ENCODE measurements at places on chromosomes 2 and 18.

DNA sequence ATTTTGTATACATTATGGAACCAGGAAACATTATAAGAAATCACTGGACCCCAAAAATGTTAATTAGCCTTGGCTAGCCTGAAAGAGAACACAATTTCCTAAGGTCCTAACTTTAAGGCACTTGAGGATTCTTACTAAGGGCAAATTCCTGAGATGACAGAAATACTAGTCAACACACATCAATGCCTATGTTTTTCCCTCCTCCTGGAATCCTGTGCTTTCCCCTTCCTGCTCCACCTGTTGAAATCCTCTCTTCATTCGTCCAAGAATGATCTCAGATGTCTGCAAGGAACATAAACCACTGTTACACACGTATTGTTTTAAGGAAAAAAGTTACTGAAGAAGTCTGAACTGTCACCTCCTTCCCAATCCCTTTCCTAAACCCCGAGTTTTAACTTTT is 21.2 kb upstream of the DARS1 start:
- DNase-seq: no peak

DNA sequence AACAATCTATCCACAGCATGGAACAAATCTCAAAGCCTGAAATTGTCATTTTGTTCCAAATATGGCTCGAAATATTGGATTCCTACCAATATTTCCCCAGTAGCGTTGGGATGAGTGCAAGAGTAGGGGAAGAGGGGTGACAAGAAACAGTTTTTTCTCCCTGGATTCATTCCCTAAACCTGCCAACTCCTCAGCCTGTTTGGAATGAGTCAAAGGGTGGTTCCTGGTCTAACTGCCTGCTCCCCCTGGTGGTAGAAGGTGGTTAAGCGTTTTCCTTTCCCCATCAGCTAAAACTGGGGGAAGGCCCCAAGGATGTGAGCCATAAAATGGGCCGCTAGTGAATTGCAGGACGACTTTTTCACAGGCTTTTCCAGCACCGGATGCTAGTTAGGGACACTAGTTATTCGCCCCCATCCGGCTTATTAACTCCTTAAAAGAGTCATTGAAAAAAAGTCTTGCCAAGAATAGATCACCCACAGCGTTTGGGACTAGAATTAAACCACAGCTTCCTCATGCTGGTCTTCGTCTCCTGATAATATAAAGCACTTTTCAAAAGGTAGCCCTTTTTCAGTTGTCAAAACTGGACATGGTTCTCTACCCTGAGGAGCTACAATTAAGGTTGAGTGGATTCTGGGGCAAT is 72.5 kb downstream of the DHRS9 start:
- peak; percentile 54 for DNase-seq

DNA sequence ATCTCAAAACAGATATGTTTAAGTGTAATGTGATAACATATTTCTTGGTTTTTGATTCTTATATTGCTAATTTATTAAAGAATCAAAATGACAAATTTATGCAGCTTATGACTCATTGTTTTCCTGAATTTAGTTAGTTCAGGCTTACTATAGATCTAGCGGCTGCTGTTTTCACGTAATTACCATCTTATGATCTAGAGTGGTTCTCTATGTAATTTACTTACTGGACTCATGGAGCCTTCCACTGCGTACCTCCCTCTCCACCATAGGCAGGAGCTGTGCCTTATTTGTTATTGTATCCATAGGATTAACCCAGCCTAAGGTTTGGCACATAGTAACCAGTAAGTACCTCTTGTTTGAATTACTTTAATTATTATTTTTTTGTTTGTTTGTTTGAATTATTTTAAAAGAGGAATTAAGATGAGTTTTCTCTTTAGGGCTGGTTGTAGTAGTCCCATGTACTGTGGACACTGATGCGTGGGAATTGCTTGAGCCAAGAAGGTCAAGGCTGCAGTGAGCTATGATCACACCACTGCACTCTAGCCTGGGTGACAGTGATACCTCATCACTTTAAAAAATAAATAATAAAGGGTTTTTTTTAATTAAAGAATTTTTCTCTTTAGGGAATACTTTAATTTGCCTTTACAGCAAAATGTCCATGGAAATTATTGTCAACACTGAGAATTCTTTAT is 165.5 kb downstream of the PHLPP1 start:
- DNase-seq: no peak

- DNase-seq: no peak
Observed at GRCh38 chr2:239402666-239403065, 1.8 kb upstream of the HDAC4 start.

DNA sequence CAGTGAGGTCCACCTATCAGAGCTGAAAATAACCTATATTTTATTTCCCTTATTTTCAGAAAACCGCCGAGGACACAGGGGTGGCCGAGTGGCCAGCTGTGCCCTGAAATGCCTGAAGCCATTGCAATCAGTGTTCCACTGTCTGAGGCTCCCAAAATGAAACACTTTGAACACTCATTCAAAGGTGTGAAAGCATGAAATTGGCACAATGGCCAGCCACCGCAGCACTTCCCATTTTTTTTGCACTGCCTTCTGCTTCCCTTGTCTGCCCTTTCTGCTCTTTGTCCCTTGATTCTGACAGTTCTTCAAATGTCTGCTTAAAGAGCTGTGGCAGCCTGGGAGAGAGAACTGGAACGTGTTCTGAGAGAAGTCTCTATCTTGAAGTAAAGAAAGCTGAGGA is 1127.5 kb upstream of the CELF4 start:
- no peak for DNase-seq

- DNase-seq: no peak
Observed at GRCh38 chr2:60320724-60321123, 232.7 kb downstream of the BCL11A start.

DNA sequence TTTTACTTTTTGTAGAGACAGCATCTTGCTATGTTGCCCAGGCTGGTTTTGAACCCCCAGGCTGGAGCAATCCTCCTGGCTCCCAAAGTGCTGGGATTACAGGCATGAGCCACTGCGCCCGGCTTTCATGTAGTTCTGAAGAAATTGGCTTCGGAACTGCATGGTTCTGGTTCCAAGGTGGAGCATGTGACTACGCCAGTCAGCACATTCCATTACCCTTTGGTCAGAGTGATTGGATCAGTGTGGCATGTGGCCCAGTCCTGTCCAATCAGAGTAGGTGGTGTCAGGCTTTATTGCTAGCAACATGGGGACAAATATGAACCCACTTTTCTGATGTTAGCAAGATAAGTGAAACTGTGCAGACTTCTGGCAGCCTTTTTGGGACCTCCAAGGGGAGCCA is 16.3 kb upstream of the ATOH8 start:
- peak; percentile 59 for DNase-seq

DNA sequence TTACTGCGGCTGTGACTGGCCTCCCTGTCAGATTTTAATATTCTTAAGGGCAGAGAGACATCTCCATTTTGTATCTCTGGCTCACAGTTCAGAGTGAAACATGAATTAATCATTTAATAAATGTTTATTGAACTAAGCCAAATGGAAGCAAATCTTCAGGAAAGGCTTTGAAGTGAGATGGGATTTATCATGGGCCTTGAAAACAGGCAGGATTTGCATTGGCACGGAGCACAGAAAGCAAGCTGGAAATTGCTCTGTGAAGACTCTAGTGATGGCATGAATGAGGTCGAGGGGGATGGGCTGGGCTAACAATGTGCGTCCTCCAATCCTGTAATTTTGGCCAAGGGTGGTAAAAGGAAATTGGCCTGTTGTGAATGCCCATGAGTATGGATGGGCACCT is 369.8 kb upstream of the SOX11 start:
- DNase-seq: no peak

GRCh38 chr2:200616656-200617055 is 30.8 kb downstream of the AOX1 start:
- DNase-seq: no peak

- DNase-seq: peak; percentile 19
Observed at GRCh38 chr18:47175283-47175897, 774 bp downstream of the IER3IP1 start.

GRCh38 chr18:42736074-42736473 is 379.4 kb downstream of the RIT2 start:
- no peak for DNase-seq

- DNase-seq: no peak
Observed at GRCh38 chr18:3135536-3135935, 84.2 kb downstream of the MYOM1 start.

DNA sequence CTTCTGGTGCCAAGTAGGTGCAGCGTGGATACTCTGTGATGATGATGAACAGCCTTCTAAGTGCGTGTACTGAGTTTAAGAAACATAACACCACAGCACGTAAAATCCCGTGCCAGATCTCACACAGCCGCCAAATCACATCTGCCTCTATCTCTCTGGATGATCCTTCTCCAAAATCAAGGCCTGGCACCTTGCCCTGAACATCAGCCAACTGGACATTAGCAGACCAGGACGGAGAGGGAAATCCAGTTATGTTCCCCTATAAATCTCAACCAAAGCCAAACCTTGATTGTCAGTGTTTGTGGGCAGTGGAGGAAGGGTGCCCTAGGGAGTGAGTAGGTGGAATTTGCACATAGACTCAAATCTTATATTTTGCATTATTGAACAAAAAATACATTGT is 164.3 kb downstream of the MIB1 start:
- no peak for DNase-seq

DNA sequence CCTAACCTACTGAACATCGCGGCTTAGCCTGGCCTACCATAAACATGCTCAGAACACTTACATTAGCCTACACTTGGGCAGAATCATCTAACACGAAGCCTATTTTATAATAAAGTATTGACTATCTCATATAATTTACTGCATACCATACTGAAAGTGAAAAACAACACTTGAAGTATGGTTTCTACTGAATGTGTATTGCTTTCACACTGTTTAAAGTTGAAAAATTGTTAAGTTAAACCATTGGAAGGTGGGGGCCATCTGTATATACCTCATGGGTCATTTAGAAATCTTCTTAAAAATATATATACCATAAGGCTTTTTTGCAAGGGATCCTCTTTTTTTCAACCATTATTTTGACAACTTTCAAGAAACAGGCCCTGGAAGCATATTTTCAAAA is 16.5 kb downstream of the RNF149 start:
- DNase-seq: no peak

- DNase-seq: no peak
Observed at GRCh38 chr2:239259173-239259572, 141.6 kb downstream of the HDAC4 start.

DNA sequence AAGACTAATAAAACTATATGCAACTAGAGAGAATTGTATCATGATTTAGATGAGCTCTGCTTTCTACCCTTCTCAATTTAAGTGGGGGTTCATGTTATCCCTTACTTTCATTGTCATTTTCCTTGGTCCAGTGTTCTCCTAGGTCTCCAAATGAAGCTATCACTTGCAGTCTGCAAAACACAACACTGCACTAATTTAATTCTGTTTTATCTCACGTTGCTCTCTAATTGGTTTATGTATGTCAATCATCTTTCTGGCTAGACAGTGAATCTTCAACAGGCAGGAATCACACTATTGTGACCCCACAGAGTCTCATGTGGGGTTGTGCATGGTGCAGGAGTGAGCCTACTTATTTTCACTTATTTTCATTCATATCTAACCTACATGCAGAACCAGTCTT is 348.3 kb upstream of the SYT4 start:
- DNase-seq: no peak

GRCh38 chr2:148888986-148889385 is 14.0 kb downstream of the KIF5C start:
- DNase-seq: no peak

GRCh38 chr2:174080672-174081121 is 115.5 kb upstream of the SP3 start:
- DNase-seq: no peak

DNA sequence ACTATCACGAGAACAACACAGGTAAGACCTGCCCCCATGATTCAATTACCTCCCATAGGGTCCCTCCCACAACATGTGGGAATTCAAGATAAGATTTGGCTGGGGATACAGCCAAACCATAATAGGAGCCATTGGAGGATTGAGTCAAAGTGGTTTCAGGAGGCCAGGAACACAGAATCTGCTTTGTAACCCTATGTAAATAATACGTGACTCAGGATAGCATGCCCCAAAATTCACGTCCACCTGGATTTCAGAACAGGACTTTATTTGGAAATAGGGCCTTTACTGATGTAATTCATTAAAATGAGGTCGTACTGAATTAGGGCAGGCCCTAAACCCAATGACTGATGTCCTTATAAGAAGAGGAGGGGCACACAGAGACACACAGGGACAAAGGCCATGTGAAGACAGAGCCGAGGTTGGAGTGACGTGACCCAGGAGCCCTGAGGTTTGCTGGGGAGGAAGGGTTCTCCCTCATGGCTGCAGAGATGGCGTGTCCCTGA is 16.0 kb upstream of the CNDP2 start:
- no peak for DNase-seq

- peak; percentile 12 for DNase-seq
Observed at GRCh38 chr2:215435280-215435869, 493 bp downstream of the FN1 start.

- DNase-seq: no peak
Observed at GRCh38 chr2:157262248-157262647, 4.7 kb downstream of the GALNT5 start.

GRCh38 chr18:52875725-52876124 is 535.7 kb downstream of the DCC start:
- DNase-seq: no peak

DNA sequence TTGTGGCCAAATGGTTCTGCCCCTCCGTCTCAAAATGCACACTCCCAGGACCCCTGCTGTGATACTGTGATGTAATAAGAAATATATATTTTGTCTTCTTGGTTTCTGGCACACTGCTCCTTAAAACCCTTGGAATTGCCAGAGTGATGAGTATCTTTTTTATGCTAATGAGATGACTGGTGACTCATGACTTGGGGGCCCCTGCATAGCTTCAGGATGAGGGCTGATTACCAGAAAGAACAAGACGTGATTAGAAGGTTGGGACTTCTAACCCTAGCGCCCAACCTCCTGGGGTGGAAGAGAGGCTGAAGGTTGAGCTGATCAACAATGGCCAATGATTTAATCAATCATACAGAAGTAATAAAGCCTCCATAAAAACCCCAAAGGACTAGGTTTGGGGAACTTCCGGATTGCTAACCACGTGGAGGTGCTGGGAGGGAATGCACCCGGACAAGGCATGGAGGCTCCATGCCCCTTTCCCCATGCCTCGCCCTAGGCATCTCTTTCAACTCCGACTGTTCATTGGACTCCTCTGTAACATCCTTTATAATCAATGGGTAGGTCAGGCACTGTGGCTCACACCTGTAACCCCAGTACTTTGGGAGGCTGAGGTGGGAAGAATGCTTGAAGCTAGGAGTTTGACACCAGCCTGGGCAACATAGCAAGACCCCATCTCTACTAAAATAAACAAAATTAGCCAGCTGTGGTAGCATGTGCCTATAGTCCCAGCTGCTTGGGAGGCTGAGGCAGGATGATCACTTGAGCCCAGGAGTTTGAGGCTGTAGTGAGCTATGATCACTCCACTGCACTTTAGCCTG is 89.1 kb downstream of the HS1BP3 start:
- DNase-seq: no peak

DNA sequence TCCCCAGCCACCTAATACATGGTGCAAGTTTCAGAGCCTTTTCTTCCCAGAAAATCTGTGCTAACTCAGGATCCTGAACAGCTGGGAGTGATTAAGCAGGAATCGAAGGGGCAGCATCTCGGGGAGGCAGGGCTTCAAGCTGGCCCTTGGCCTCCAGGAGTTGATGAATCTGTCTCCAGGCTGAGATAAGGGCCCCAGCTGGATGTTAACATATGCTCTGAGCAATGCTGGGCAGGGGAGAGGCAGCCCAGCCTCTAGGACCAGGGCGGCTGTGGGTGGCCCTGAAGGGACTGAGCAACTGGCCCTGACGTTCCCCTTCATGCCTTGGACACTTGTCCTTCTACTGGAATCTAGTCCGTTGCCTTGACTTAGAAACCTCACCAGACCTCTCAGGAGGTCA is 84.1 kb upstream of the EPC2 start:
- no peak for DNase-seq

GRCh38 chr2:219037783-219038499 is 3.4 kb downstream of the CFAP65 start:
- no peak for DNase-seq
